ENCODE measurements at places on chromosomes 11 and 22. TPM values are rescaled to one million over a fixed set of nuclear protein-coding genes. Genes with fewer than 3 reads are reported as not detected.

ANKK1 gene
- polyA plus RNA-seq: 0.16 TPM

TMPRSS13 gene
- 0.19 TPM for polyA plus RNA-seq

MMP8 gene
- 0.04 TPM for polyA plus RNA-seq

HSPB2 gene
- 93.3 TPM for polyA plus RNA-seq

OR56A3 gene
- polyA plus RNA-seq: not detected

BBS1 gene
- 17.8 TPM for polyA plus RNA-seq

GRCh38 chr11:61375761-61376108, 13.6 kb downstream of the TMEM138 start:
- no peak for DNase-seq

- DNase-seq: no peak
Observed at GRCh38 chr11:59164028-59164427, 7.9 kb upstream of the DTX4 start.

DNA sequence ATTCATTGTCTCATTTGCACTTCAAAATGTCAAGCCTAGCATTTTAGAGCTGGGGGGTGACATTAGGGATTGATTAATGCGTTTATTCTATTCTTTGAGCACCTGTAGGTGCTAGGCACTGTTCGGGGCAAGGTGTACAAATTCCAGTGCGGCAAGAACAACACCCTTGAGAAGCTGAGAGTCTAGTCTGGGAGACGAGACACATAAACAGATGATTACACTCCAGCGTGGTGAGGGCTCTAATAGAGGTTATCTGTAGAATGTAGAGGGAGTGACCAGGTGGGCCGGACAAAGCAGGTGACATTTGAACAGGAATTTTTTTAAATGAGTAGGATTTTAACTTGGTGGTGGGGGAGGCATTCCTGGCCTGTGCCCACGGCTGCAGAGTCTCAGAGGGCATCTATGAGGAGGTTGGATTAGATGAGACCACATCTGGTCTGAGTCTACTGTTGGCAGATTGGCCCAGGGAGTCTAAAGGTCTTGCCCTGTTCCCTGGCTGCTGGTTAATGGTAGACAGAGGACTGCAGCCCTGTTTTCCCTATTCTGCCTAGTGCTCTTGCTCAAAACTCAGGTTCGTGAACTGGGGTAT, 970 bp downstream of the CAT start:
- no peak for DNase-seq
